ENCODE measurements at places on chromosomes 11 and 22.

- DNase-seq, result no peak
These were observed 111.5 kb upstream of the CLMP start for GRCh38 chr11:123306531-123306930.

DNA sequence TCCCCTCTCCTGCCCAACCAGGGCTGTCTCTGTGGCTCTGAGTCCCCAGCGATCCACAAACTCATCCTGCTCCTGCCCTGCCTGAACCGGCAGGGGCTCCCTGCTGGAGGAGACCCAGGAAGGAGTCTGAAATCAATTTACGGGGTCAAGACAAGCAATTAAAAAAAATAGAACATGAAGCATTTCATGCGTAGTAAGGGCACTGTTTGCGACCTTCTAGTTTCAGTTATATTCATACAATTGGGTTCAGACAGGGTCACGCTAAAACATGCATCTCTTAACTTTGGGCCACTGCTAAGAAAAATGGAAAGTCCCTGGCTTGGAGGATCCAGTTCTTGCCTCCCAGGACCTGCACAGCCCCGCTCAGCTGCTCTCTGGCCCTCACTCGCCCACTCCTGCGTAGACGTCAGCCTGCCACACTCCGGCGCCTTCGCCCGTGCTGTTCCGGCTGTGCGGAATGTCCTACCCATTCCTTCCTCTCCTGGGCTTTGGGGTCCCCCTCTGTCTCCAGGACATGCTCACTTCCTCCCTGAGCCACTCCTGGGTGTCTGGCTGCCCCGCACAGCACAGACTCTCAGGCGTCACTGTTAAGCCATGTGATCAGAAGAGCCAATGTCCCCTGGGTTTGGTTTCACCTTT, 12.8 kb downstream of the NFAM1 start:
- peak; percentile 47 for DNase-seq

DNA sequence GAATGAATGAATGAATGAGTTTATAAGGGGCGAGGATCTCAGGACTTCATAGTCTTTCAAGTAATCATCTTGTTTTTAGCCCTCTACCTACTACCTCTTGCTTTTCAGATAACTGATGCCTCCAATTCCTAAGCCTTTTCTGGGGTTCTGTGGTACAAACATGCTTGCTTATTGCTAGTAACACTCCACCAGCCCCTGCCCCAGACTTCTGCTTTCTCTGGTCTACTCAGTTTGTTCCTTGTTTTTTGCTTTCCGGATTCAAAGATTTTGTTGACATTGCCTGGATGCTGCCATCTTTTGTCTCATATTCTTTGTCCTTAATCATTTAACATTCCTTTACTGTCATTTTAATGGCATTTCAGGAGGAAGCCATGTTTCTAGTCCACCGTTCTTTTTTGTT, 8.9 kb upstream of the TMEM9B start:
- DNase-seq, result no peak

DNA sequence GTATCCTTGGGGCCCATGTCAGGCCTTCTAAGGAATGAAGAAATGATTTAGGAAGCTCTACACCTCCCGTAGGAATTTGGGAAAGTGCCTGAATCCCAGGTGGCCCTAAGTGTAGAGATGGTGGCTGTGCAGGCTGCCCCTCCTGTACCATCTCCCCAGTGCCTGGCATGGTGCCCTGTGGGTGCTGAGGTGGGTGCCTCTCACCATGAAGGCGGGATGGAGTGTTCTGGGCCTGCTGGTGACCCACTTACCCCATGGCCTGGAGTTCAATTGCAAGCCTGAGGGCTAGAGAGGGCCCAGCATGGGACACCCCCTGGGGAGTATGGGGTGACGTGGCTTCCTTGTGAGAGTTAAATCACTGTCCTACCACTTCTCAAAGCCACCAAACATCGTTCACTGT, 19.8 kb downstream of the SAMM50 start:
- DNase-seq, result no peak

DNA sequence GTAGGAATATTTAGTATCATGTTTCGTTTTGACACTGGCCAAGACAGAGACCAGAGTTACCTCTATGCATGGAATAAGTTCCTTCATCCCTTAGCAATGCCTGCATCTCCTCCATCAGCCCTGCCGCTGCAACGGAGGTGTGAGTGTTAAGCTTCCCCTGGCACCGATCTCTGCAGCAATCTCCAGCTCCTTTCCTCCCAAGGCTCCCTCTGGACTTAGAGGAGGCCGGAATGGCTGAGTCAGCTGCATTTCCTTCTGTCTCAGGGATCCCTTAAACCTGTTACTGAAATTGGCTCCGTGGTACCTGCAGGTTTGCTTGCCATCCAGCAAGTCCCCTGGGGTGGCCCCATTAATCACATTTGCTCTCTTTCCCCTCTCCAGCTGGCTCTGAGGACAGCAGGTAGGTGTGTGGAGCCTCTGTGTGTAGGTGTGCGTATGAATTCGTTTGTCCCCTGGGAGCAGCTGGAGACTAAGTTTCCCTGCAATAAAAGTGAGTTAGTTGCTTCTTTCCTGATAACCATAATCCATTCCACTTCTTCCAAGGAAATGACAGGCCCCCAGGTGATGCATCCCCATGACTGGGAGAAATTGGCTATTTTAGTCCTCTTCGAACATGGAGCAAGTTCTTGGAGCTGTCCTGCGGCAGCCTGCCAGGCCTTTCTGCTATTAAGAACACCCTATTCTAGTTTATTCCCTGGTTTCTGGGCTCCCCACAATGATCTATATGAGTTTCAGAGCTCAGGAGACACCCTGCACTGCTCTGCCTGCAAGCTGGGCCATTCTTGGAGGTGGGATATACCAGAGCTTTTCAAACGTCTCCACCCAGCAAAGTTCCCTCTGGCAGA, 457.2 kb upstream of the CADM1 start:
- no peak for DNase-seq

DNA sequence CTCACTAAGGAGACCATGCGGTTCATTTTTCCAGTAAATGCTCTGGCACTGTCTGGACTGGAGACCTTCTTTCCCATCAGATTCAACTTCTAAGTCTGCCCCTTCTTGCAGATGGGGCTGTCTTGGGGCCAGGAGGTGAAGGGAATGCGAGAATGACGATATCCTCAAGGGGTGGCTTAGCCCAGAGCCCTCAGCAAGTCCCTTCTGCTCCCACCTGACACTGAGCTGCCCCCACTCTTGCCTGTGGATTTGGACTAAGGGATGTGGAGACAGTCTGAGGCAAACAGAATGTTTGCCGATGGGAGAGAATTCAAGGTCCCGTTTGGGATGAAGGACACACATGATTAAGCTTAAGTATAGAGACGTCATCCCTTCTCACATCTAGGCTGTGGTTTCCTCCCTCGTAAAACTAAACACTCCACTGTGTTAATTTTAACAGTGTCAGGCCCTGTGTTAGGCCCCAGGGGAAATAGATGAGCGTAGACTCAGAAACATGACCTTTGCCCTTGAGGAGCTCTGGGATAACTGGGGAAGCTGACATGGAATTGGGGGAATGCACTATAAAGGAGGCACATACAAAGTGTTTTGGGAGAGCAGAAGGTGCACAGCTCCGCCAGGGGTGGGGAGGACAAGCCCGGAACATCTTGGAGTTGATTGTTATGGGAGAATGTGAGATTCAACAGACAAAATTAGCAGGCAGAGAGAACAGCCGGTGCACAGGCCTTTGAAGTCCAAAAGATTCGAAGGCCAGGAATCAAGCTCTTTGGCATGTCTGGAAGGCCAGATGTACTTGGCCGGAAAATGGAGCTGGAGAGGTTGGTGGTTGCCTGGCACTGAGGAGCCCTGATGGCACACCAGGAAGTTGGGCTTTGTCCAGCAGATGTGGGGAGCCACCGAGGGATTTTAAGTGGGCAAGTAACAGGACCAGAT, 71.6 kb downstream of the ST3GAL4 start:
- DNase-seq, result peak; percentile 24

DNA sequence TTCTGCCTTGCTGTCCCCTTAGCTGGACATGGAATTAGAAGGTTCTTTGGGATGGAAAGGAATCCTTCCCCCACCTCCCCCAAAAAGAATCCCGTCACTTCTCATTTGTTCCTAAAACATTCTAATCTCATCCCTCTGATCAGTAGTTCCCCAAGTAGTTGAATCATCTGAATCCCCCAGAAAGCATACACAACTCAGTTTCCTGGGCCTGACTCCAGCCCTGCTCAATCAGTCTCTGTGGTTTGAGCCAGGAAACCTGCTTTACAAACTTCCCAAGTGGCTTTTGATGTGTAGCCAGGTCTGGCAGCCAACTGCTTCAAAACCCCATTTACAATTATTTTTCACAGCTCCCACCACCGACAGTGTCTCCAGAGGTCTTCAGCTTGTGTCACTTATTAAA, 20.2 kb downstream of the C22orf31 start:
- DNase-seq, result peak; percentile 25

GRCh38 chr11:128623091-128623490, 35.7 kb upstream of the ETS1 start:
- no peak for DNase-seq

DNA sequence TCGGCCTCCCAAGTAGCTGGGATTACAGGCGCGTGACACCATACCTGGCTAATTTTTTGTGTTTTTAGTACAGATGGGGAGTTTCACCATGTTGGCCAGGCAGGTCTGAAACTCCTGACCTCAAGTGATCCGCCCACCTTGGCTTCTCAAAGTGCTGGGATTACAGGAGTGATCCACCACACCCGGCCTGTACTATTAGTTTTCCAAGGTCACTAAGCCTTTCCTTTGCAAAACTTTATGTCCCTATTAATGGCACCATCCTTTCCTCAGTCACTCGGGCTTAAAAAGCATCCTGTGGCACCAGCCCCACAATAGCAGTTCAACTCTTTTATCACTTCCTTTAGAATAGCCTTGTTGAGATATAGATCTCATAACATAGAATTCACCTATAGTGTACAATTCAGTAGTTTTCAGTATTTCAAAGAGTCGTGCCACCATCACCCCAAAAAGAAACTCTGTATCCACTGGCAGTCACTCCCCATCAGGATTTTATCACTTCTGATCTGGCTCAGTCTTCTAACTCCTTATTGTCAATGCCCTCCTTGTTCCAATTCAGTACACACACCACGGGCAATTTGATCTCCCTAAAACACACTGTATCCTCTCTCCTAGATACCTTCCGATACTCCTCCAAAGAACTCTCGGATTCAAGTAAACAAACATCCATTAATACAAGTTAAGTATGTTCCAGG, 921 bp upstream of the BCL2L13 start:
- DNase-seq, result no peak

DNA sequence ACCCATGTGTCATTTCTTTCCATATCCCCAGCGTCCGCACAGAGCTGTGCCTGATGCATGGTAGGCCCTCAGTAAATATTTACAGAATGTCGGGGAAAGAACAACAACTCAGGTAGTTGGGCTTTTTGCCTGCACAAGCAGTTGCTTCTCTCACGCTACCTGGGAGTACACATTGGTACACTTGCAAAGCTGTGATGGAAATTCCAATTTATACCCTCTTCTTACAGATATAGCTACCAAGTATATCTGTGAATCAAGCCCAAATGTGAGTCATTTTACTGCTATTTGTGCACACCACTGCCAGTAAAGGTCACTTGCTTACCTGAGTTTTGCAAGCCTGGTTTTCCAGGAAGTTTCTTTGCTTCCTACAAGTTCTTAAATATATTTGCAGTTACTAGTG, 333.0 kb upstream of the NARS2 start:
- DNase-seq, result peak; percentile 58

DNA sequence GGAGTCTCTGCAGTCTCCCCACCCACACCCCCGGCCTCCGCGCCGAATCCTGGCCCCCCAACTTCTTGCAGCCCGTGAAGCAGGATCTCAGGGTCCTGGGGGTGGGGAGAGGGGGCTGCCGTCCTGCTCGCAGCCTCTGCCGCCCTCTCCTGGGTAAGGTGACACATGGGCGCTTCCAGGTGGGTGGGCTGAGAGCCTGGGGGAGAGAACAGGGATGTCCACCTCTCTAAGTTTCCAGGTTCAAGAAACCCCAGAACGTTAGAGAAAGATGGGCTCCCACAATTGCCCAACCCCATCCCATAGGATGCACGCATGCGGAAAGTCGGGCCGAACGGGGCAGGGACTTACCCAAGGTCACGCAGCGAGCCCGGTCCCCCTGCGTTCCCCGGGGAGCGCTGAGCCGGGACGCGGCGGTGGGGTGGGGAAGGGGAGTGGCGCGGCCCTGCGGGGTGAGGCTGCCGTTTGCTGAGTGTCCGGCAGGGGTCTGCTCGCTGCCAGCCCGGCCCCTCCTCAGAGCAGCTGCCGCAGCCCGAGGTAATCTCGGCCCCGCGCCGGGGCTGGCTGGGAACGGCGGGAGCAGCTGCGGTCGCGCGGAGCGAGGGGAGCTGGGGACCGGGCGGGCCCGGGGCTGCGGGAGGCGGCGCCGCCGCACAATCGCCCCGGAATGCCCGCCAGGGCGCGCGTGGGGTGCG, 705 bp upstream of the CAPN1 start:
- DNase-seq, result peak; percentile 71

DNA sequence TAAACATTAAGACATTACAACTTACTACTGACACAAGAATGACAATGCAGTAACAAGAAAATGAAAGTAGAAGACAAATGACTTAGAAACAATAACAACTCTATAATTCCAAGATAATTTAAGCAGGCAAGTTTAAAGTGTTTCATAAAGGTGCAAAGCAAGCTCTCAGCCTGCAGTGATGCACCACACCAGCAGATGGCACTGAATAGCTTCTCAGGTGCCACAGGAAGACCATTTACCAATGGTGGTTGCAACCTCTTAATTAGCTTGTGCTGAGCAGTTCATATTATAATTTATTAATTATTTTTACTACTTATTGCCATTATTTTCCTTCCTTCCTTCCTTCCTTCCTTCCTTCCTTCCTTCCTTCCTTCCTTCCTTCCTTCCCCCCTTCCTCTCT, 60.6 kb downstream of the NXPE2 start:
- peak; percentile 55 for DNase-seq

All from kidney tubule cell (primary cell).